ENCODE measurements at places on chromosomes 1 and 21.

DNA sequence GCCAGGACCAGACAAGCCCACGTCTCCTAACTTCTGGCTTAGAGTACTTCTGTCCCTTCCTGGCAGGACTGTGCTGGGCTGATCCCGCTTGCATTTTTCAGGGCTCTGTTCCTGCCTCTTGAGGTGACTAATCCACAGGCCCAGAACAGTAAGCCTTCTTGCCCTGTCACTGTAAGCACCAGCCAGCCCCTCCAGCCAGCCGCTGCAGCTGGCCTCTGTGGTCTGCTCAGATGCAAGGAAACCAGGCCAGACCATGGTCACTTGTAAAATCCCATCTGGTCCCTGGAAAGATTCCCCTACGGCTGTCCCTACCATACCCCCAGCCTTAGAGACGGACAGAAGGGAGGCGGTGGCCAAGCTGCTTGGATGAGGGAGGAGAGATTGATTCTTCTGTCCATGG lies 74.2 kb downstream of the KIRREL1 start:
- no peak for DNase-seq

DNA sequence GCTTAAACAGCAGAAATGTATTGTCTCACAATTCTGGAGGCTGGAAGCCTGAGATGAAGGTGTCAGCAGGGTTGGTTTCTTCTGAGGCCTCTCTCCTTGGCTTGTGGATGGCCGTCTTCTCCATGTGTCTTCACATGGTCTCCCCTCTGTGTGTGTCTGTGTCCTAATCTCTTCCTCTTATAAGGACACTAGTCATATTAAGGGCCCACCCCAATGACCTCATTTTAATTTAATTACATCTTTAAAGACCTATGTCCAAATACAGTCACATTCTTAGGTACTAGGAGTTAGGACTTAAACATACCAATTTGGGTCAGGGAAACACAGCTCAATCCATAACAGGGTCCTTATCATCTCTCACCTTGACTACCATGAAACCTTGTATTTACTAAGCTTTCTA lies 14.8 kb upstream of the OLIG2 start:
- DNase-seq = peak; percentile 36

DNA sequence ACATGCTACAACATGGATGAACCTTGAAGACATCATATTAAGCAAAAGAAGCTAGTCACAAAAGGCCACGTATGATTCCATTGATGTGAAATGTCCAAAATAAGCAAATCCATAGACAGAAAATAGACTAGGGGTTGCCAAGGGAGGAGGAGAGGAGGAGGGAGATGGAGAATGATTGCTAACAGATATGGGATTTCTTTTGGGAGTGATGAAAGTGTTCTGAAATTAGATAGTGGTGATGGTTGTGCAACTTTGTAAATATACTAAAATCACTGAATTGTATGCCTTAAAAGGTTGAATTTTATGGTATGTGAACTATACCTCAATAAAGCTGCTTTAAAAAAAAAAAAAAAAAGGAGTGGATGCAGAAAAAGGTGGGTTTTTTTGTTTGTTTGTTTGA lies 7.6 kb downstream of the CLSTN1 start:
- no peak for DNase-seq

- DNase-seq = no peak
Observed at GRCh38 chr1:203028784-203029553, 2.7 kb downstream of the PPFIA4 start.

DNA sequence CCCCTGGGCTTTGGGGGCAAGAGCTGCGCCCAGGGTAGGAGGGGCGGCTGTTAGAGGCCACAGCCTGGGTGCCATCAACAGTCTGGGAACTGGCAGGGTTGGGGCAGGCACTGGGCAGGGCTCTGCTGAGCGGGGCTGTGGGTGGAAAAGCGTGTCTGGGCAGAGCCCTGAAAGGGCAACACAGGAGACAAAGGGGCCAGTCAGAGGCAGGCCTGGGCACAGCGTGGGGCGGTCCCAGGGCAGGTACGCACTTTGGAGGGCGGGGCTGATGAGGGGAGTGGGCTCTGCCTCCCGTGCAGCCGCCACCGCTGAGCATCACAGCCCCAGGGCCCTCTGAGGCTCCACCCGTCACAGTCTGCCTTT lies 13.9 kb downstream of the CELSR2 start:
- no peak for DNase-seq

GRCh38 chr21:26171258-26172100 lies 909 bp upstream of the APP start:
- no peak for DNase-seq

DNA sequence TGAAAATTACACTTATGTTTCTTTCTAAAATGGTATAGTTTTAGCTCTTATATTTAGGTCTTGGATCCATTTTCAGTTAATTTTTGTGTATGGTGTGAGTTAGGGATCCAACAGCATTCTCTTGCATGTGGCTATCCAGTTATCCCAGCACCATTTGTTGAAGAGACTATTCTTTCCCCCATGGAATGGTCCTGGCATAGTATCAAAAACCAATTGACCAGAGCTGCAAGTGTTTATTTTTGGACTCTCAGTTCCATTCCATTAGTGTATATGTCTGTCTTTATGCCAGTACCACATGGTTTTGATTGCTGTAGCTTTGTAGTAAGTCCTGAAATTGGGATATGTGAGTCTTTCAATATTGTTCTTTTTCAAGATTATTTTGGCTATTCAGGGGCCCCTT lies 14.3 kb downstream of the TTLL10 start:
- no peak for DNase-seq

GRCh38 chr1:80171631-80172030 lies 1165.1 kb upstream of the ADGRL4 start:
- DNase-seq = no peak

DNA sequence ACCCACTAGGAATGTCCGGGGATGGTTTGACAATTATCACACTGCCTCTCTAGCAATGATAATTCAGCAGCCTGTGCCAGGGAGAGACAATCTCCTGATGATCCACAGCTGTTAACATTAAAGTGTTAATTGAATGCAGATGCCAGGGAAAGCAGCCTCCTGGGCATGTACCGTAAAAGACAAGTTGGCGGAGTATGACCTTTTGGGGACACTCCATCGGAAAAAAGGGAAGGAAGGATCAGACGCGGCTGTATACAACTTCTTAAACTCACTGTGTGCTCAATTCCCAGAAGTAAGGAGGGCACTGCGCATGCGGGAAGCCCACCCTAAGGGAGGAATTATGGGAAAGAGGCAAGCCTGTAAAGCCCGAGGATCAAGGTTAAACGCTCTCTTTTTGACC lies 62.6 kb downstream of the MAP3K7CL start:
- DNase-seq = peak; percentile 37

GRCh38 chr1:2408456-2408855 lies 3.9 kb downstream of the PEX10 start:
- no peak for DNase-seq

GRCh38 chr1:18008081-18008480 lies 99.5 kb upstream of the IGSF21 start:
- DNase-seq = no peak

DNA sequence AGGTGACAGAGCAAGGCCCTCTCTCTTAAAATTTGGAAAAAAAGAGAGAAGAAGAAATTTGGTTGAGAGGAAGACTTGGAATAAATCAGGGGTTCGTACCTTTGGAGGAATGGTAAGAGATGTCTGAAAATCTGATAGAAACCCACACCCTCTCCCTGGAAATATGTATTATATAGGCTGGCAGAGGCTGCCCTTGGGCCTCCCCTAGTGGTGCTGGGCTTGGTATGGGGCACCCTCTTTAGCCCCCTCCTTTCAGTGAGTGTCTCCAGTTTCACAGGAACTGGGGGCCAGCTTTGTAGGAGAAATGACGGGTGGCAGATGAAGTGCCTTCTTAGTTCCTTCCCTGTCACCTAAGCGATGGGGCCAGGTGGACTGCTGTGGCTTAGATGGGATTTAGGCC lies 82.9 kb upstream of the SLC2A1 start:
- DNase-seq = no peak

Measured in suppressor macrophage (primary cell).